Caco-2 (cell line): ENCODE measurements at places on chromosomes 7 and 10. TPM values are rescaled to one million over a fixed set of nuclear protein-coding genes. Genes with fewer than 3 reads are reported as not detected.

DNA sequence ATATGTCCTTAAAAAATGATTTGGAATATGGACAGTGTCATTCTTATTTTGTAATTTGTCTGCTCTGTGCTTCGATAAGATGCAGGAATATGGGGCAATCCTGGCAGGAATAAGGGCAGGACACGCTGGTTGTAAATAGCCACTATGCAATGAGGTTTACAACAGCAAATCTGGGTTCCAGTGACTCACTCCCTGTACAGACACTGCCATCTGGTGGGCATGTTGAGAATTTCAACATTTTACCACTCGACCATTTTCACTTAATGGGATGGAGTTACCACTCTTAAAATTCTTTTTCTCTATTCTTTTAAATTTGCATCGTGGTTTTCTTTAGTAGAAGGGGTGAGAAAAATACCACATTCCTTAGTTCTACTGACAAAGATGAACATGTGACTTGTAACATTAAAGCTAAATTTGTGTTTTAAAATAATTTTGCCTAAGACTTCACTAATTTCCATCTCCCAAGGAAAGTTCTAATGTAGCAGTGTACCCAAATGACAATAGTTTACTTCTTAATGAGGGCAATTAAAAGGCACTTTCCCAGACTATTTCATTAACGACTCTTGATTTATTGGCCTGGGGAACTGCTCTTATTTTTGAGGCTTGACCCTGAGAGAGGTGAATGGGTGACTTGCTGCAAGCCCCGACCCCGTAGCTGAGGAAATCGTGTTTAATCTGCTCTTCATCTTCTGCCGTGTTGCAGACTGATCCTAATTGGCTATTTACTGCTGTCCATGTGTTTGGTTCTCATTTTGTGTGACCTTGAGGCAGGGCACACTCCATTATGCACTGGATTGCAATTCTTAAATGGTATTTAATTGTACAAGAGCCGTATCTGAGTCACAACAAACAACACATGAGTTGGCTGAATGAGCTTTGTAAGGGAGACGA, 173.6 kb upstream of the IMMP2L start:
- no peaks in the 10 kb centered on the region for H3K36me3 ChIP-seq
- no peaks in the 10 kb centered on the region for H3K4me1 ChIP-seq
- peak; percentile 72 for DNase-seq
- no peaks in the 10 kb centered on the region for H3K27me3 ChIP-seq
- H3K4me3 ChIP-seq = no peak overlapping the region

Gene SPDYE5
- total RNA-seq = not detected in 2 replicates

GRCh38 chr10:66555061-66555460, 370.8 kb upstream of the LRRTM3 start:
- no peak overlapping the region for H3K27ac ChIP-seq
- no peaks in the 10 kb centered on the region for H3K27me3 ChIP-seq
- no peak overlapping the region for H3K4me3 ChIP-seq
- no peaks in the 10 kb centered on the region for H3K4me1 ChIP-seq

- H3K36me3 ChIP-seq = no peaks in the 10 kb centered on the region
- H3K4me1 ChIP-seq = no peaks in the 10 kb centered on the region
- no peak for DNase-seq
- H3K27me3 ChIP-seq = no peaks in the 10 kb centered on the region; the same call in 1 of the 2 replicates
- H3K4me3 ChIP-seq = no peak overlapping the region
These were observed 157.4 kb downstream of the EVX1 start for GRCh38 chr7:27399791-27400567.

GRCh38 chr7:156667110-156667426, 26.5 kb downstream of the RNF32 start:
- DNase-seq = no peak
- H3K4me1 ChIP-seq = peaks cover 60% of the 10 kb centered on the region
- H3K27ac ChIP-seq = peak overlapping the region; percentile 88
- H3K4me3 ChIP-seq = no peak overlapping the region

- H3K27ac ChIP-seq = no peak overlapping the region
- H3K36me3 ChIP-seq = no peaks in the 10 kb centered on the region
- peaks cover 10% of the 10 kb centered on the region for H3K4me1 ChIP-seq
- H3K4me3 ChIP-seq = no peak overlapping the region
- no peak for DNase-seq
- no peaks in the 10 kb centered on the region for H3K27me3 ChIP-seq
These were observed 118.2 kb downstream of the ST7 start for GRCh38 chr7:117071551-117071950.
